ENCODE measurements at places on chromosomes 3 and 15.
A peak's percentile ranks its signal among the peaks of the same experiment; 100 is the strongest.

GRCh38 chr15:49847423-49848281, 226.8 kb downstream of the DTWD1 start:
- DNase-seq, result no peak

DNA sequence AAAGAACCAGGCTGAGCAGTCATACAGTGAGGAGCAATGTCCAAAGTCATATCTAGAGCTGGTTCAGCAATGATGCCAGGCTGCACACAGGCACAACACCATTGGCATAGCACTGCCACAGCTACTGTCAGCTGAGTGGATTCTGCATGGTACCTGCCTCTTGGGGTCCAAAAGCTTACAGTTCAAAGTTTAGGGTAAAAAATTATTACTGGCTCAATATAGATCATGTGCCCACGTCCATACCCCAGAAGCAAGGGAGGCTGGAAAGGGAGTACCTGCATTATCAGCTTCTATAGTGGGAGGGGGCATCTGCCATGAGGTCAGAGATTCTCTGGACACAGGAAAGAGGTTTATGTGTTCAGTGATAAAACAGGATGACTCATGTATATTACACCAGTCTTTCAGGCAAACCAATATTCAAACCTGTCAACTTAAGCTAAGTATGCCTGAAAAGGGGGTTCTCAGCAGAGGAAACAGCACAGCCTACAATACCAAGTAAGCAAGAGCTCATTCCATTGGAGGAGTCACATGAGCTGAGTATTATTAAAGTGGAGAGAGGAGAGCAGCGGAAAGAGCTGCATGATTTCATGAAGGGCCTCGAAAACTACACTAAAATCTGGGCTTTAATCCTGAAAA, 99.0 kb downstream of the ANO10 start:
- no peak for DNase-seq

DNA sequence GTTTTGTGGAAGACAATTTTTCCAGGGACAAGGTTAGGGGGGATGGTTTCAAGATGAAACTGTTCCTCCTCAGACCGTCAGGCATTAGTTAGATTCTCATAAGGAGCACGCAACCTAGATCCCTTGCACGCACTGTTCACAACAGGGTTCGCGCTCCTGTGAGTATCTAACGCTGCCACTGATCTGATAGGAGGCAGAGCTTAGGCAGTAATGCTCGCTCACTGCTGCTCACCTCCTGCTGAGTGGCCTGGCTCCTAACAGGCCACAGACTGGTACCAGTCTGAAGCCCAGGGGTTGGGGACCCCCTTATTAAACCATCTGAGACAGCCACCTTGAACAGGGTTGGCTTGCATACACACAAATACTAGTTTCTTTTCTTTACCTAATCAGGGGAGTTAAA, 13.5 kb upstream of the IMPG2 start:
- no peak for DNase-seq

DNA sequence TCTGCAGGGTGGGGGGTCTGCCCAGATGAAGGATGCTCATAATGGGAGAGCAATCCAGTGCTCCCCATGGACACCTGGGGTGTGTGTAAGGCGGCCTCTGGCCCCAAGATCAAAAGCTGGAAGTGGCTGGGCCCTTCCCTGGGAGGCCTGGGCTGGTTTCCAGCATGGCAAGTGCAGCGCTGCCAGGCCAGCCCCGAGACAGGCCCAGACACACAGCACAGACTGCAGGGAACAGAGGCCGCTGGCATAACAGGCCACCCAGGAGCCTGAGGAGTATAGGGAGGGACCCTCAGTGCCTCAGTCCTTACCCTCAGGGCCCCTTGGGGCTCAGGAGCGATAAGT, 10.0 kb downstream of the ITPKA start:
- DNase-seq, result no peak

DNA sequence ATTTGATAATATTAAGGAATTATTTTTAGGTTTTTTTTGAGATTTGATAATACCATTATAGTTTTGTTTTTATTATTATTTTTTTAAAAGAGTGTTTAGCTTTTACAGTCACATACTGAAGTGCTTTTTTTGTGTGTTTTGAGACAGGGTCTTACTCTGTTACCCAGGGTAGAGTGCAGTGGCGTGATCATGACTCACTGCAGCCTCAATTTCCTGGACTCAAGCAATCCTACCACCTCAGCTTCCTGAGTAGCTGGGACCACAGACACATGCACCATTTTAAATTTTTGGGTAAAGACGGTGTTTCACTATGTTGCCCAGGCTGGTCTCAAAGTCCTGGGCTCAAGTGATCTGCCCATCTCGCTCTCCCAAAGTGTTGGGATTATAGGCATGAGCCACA, 73.0 kb downstream of the SUMF1 start:
- no peak for DNase-seq

DNA sequence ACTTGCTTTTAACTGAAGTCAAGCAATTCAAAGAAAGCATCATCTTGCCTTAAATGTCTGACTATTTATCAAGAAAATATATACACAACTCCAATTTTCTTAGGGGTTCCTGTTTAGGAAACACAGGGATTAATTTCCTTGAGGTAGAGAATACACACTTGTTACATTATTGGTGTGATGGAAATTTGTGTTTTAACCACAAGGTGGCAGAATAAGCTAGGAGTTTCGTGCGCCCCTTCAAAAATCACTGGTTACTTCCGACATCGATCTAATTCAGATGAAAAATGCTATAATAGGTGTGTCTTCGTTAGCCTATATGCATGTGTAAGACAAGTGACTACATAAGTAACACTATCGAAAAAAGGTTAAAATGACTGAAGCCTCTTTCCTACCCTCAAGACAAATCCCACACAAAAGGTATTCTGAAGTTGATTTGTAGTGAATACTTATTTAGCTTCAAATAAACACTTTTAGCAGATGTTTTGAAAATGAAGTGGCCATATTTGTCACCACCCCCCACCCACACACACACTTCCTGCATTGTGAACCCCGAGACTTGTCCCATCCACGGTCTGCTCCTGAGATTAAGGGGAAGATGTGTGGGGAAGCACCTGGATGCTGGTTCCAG, 246.5 kb downstream of the ROBO1 start:
- DNase-seq, result no peak

DNA sequence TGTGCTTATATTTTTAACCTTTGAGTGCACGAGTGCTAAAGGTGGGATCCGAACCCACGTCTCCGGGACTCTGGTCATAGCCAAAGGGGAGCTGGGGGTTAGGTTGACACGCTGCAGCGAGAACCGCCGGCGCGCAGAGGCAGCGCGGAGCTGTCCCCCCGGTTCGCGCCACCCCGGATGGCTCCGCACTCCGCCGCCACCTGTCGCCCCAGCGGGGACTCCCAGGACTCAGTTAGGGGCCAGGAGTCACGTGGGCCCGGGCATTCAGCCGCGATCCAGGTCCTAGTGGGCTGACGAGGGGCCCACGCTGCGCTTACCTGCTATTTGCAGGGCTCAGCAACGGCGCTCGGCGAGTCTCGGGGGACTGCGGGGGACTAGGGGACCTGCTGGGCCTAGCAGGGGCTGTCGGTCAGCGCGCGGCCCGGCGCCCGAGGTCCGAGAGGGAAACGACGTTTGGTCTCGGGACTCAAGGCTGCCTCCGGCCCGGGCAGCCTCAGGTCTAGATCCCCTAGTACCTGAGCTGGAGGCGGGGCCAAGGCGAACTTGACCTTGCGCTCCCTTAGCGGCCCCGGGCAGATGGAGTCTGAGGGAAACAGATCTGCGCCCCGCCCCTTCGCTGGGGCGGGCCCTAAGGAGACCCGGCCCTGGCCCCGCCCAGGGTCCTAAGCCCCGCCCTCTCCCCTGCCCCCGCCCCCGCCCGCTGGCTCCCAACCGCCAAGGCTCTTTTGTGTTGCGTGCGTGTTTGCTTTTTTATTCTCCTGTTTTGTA, at the start of gene NMNAT3:
Gene NMNAT3, minus strand, starts transcription at position 585 of the 768 bp plus-strand sequence. CDS start 50,248 bp downstream, outside the sequence.
- DNase-seq, result peak; percentile 75

DNA sequence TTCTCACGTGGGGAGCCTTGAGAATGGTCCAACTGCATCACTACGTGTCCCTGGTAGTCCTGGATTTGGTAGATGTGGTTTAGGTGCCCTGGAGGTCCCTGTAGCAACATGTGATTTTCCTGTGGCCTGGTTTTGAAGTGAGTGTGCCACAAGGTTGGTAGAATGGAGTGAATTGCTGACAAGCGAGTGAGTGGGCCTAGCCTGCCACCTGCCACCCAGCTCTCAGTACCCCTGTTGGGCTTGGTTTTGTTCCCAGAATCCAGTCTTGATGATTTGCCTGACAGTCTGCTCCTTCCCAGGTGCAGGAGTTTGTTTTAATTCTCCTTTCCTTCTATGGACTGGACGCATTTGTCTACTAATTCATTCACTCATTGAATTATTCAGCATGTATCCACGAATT, 19.4 kb downstream of the RPLP1 start:
- no peak for DNase-seq

DNA sequence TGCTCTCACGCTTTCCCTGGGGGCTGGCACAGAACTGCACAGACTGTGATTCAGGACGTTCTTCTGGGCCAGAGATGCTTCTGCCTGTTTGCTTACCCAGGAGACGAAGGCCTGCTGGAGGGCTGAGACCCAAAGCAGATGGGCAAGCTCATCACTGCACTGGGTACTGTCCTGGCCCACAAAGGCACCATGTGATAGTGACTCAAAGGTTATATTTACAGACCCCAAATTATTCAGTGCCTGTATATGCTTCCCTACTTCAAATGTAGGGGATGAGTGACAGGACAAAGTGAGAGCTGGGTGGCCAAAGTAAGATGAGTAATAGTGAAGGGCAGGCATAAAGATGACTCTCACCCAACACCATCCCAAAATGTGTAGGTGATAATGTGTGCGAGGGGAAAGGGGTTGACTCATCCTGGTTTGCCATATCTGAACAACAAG, 127.4 kb downstream of the WDR76 start:
- DNase-seq, result no peak

- no peak for DNase-seq
Measured at GRCh38 chr3:71253169-71253568, 330.4 kb downstream of the FOXP1 start.

GRCh38 chr3:46289966-46290365, 47.7 kb downstream of the CCR3 start:
- no peak for DNase-seq

- no peak for DNase-seq
Measured at GRCh38 chr3:124320976-124321375, 329.1 kb upstream of the ROPN1 start.

- no peak for DNase-seq
Measured at GRCh38 chr3:134075846-134076245, 46.1 kb upstream of the SLCO2A1 start.

GRCh38 chr3:23921052-23921511, 4.2 kb downstream of the RPL15 start:
- DNase-seq, result no peak

DNA sequence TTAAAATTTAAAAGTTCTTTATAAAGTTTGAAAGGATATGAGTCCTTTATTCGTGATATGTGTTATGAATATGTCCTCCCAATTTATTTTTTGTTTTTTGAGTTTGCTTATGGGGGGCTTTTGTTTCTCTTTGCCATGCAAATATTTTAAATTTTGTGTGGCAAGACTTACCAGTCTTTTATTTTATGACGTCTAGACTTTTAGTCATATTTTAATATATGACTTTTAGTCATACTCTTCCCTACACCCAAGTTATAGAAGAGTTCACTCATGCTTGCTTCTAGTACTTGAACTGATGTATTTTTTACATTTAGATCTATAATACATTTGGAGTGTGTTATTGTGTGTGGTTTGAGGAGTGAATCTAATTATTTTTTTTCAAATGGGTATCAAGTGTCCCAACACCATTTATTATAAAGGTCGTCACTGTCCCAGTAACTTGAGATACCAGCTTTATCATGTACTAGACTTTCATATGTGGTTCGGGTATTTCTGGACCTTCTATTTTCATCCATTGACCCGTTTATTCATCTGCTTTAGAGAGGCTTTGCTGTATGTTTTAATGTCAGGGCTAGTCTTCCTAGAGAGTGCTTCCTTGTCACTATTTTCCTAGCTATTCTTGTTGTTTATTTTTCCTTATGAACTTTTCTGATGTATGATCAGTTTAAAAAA, 755 bp downstream of the PARP15 start:
- DNase-seq, result no peak

GRCh38 chr3:155001289-155002010, 78.7 kb upstream of the MME start:
- DNase-seq, result no peak

- no peak for DNase-seq
Measured at GRCh38 chr3:27360113-27361078, 8.8 kb downstream of the NEK10 start.

- no peak for DNase-seq
Measured at GRCh38 chr3:122789585-122790273, 3.9 kb downstream of the HSPBAP1 start.

DNA sequence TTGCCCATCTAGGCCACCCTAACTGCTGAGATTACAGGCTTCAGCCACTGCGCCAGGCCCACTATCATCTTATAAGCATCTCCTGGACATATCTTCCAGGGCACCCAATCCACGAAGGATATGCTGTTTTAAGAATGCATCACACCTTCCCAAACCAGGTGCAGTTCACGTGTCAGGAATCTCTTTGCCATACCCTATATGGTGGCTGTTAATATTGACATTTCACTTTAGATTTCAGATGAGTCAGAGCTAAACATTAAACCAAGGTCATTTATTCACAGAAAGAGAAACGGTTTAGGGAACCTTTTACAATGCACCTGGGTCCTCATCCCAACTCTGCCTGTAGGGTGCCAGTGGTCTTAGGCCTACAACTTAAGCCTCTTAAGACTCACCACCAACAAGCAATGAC, 85.7 kb downstream of the TBL1XR1 start:
- no peak for DNase-seq

GRCh38 chr3:126119008-126119675, 35.2 kb upstream of the SLC41A3 start:
- no peak for DNase-seq

DNA sequence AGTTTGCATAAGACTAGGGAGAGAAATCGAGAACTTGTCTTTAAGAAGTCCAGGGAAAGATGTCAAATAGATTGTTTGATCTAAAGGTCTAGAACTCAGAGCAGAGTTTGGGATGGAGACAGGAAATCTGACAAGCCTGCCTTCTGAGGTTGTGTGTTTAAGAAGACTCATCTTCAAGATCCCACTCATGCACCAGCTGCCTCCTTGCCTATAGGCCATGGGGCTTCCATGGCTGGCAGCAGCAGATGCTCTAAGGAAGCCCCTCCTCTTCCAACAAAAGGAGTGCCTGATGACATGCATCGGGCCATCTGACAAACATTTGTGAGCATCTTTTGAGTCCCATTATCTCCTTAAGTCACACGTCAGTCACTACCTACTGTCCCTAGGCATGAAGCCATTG, 47.4 kb downstream of the WNT5A start:
- DNase-seq, result no peak

GRCh38 chr15:97998307-97999071, 38.0 kb downstream of the ARRDC4 start:
- DNase-seq, result no peak

All from stimulated activated CD4-positive, alpha-beta T cell treated with anti-CD3 and anti-CD28 coated beads, Interleukin-2, amount 100 ng/mL, for 48 hours (primary cell).